ENCODE measurements at places on chromosomes 7 and 10.
A peak's percentile ranks its signal among the peaks of the same experiment; 100 is the strongest.

GRCh38 chr7:112001091-112001826 is 204.9 kb downstream of the DOCK4 start:
- no peak for DNase-seq

DNA sequence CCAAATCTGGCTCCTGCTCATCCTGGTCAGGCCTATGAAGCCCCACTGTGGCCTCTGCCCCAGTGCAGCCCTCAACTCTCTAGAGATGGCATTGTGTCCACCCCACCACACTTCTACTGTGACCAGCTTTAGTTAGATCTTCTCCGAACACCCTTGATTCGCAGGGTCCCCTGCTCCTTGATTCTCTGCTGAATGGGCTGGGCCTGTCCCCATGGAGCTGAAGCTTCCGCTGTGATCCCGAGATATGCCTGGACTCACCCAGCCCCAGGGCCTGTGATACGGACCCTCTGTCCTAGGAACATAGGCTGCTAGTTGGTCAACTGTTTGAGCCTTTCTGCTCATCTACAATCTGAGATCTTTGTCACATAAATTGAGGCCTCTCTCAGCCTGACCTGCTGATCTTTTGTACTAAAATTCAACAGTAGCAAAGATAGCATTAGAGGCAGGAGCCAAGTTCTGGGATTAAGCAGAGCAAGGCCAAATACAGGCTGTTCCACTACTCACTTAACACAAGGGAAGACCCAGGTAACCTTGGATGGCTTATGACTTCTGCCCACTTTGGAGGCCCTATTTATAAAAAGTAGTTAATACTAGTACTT is 6.5 kb upstream of the PPIF start:
- no peak for DNase-seq

DNA sequence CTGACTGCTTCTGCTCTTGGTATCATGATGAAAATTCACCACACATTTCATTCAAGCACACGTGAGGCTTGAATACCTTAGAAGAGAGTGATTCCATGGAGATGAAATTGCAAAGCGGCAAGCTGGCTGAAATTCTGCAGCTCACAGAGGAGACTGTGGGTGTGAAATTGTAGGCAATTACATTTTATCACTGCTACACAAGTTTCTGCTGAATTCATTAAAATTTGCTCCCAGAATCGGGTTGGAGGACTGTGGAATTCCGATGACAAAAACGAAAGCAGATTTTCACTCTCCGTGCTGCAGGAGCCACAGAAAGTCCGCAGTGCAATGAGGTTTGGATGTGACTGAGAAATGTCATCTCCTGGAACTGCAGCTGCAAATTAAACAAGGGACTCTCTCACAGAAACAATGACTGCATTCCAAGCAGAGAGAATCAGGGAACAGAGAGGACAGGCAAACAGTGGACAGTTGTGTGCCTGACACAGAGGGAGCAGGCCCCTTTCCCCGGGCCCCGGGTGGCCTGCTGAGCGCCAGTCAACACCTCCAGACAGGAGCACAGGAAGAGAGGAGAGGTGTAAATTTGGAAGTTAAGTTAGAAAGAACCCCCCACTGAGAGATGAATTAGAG is 109.1 kb downstream of the C10orf90 start:
- no peak for DNase-seq

DNA sequence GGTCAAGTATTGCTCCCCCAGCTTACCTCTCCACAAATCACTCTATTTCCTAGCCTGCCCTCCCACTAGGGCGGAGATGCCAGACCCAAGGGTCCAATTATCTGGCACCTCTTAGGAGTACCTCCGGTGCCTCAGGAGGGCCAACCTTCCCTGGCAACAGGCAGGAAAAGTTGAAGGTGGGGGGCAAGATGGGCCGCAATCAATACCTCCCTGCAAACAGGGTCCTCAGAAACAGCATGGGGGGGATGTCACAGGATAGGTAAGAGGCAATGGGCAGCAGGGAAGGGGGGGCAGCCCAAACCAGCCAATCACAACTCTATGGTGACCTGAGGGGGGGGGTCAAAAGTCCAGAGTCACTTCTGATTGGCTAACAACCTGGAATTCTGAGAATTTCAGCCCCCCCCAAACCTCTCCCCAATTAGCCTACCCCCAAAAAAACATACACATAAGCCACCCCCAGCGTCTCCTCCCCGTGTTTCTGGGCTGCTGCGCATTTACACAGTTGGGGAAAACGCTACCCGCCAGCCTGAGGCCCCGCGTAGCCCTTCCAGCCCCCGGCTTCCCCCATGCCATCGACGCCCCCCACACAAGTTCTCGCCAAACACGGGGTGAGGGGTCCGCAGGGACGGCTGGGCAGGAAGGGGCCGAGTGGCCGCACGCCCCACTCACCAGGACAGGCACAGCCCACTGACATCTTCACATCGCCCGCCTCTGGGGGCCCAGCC is 589 bp downstream of the LDB1 start:
- DNase-seq, result peak; percentile 68

GRCh38 chr7:4602905-4603842 is 78.9 kb upstream of the FOXK1 start:
- no peak for DNase-seq

DNA sequence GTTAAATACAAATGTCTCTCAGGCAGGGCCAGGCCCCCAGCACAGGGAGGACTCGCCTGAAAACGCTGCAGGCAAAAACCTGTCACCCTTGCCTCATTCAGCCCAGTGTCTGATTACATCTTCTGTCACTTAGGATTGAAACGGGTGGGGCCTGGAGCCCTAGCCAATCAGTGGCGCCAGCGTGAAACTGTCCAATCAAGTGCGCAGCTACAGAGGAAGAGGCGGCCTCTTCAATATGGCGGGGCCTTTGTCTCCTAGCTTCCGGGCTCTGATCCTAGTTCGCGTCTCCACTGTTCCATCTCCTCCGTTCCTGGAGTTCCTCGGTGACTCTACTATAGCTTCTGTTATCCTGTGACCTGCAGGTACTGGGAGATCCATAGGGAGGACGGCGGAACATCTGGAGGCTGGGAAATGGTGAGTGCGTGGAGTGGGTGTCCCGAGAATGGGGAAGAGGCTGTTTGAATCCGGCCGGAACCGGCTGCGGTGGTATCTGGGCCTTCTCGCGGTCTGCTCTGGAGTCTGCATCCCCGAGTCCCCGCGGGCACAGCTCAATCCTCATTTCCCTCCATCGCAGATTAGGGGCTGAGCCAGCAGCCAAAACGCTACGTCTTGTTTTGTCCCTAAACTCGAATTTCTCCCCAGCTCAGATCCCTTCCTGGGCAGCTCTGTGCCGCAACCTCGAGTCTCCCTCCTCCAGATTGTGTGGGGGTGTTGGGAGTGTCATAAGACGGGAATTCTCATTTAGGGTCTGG is at the start of gene ZNF736:
Gene ZNF736 (plus strand): TSS at position 222 of the 752 bp plus-strand sequence. CDS start 190 bp downstream, at position 412.
- peak; percentile 91 for DNase-seq

DNA sequence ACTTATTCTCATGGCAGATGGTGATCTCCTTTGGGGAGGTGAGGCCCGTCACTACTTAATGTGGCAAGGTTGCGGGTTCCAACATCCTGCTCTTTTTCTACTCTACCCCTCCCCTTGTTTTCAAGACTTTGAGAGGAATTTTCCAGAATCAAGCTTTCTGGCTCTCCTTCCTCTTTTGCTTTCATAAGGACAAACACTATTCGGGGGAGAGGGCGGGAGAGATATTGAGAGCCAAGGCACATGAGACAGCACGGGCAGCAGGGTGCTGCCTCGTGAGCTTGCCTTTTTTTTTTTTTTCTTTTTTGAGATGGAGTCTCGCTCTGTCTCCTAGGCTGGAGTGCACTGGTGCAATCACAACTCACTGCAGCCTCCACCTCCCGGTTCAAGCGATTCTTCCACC is 6.9 kb upstream of the PFKFB3 start:
- peak; percentile 23 for DNase-seq

- no peak for DNase-seq
These were observed 414.7 kb upstream of the SEMA3C start for GRCh38 chr7:81333536-81333935.

- no peak for DNase-seq
These were observed 166.0 kb downstream of the TSPAN12 start for GRCh38 chr7:120691915-120692314.

DNA sequence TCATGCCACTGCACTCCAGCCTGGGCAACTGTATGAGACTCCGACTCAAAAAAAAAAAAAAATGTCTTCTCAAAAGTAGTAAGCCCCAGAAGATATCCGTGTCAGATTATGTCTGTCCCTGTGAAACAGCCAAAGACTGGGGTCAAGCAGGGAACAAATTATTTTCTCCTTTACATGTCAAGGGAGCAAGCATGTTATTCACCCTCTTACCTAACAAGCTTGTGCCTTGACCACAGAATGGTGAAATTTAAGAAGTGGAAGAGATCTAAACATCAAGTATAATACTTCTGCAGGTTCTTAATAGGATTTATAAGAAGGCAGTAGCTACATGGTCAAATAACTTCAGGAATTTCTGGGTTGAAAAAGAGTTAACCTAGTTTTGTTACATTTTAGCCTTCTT is 187.9 kb downstream of the ZNF365 start:
- DNase-seq, result no peak

DNA sequence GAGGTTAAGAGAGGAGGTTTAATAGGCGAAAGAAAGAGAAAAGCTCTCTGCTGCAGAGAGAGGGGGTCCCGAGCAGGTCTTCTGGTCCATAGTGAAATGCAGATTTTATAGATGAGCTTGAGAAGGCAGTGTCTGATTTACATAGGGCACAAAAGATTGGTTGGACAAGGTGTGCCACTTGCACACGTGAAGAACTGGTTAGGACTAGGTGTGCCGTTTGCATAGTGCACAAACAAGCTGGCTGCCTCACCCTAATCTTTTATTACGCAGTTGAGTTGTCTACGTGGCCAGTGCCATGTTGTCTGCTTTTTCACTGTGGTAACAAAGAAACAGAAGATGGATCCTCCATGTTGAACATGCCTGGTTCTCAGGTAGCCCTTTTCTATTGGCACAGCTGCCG is 82.6 kb downstream of the AMPH start:
- DNase-seq, result no peak

DNA sequence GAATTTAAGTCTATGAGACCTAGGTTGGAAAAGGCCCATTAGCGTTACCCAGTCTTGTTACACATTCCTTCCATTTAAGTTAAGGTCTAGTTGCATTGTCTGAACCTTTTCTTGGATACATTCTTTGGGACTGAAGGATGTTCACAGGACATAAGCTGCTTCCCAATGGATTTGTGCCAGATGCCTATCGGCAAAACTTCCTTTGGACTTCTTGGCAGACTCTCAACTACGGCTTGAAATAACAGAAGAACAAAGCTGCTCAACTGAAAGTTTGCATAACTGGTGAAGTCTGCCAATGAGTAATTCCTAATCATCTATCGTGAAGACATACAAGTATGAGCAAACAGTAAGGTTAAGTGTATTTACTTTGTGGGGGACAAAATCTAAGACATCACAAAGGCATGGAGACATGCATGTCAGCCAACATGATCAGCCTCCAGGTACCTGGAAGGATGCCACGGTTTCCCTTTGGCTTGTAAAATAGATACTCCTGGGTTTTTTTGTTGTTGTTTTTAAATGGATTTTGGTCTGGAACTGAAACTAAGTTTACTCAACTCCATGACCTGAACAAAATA is 35.4 kb downstream of the MALSU1 start:
- DNase-seq, result no peak

Measured in CD4-positive, alpha-beta T cell treated with Interleukin-1 beta for 1 hour (primary cell).